ENCODE measurements at places on chromosomes 7 and 10.
A peak's percentile ranks its signal among the peaks of the same experiment; 100 is the strongest.

GRCh38 chr10:8051109-8051821 is 3.2 kb upstream of the GATA3 start:
- no peak for DNase-seq

GRCh38 chr10:50615658-50616057 is 8.1 kb downstream of the SGMS1 start:
- DNase-seq: no peak

GRCh38 chr7:44530990-44531389 is 10.1 kb downstream of the NPC1L1 start:
- no peak for DNase-seq

- no peak for DNase-seq
These were observed 33.2 kb downstream of the ABCC2 start for GRCh38 chr10:99815621-99816020.

GRCh38 chr10:77230194-77230593 is 407.4 kb downstream of the KCNMA1 start:
- no peak for DNase-seq

DNA sequence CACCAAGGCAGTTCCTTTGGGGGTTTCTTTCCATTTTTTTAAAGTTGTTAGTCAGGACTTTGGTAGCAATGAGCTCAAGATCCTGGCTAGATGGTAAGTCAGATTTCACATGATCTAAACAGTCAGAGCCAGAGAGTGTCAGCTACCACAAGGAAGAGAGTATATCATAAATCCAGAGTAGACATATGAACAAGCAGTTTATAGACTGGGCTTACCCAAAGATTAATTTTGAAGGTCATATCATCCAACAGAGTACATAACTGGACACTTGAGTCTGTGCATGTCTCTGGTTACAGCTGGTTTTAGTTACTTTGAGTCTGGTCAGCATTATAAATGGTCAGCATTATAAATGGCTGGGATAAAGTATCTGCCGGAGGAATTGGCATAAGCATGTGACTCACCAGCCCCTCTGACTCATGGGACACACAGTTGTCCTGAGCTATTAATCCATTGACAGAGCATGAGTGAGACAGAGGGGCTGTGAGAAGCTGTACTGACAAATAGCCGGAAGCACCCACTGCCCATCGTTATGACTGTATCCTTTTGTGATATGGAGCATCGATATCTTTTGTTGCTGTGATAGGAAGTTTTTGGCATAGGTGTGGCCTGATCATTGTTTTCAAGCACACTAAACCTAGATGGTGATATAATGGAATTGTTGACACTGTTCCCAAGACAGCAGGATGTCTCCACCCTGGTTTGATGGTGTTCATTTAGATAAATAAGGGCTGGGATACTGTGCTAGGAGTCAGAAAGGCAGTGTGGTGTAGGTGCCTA is 19.3 kb downstream of the PPP1R3C start:
- no peak for DNase-seq

DNA sequence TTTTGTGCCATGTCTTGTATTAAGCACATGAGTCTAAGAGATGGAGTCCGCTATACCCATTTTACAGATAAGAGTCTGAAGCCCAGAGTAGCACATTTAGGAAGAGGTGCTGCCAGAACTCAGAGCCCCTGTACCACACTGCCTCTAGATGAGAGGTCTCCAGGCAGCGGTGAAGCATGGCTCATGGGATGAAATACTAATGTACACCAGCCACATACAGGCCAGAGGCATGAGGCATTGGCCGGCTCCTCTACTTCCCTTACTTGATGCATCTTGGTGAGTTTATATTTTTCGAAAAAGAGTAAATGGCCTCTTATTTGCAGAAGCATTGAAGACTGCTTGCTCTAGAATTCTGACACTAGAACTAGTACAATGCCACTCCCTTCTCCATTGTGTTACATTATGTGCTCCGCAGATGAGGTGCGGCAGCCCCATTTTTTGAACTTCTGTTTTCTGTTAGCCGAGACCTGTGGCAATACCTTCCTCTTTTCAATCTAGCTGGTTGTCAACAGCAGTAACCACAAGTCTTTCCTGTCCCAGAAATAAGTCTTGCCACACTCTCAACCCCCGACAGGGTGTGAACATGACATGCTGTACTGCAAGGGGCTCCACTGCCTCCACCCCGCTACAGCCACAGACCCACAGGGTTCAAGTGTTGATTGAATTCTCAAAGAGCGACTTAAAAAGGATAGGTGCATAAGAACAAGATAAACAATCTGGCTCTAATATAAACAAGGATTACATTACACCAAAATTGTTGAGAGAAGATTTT is 145.3 kb downstream of the CELF2 start:
- peak; percentile 62 for DNase-seq

- DNase-seq: no peak
These were observed 56.9 kb upstream of the PPP2R2D start for GRCh38 chr10:131843881-131844284.

GRCh38 chr7:44062180-44062902 is 3.0 kb downstream of the PGAM2 start:
- no peak for DNase-seq

DNA sequence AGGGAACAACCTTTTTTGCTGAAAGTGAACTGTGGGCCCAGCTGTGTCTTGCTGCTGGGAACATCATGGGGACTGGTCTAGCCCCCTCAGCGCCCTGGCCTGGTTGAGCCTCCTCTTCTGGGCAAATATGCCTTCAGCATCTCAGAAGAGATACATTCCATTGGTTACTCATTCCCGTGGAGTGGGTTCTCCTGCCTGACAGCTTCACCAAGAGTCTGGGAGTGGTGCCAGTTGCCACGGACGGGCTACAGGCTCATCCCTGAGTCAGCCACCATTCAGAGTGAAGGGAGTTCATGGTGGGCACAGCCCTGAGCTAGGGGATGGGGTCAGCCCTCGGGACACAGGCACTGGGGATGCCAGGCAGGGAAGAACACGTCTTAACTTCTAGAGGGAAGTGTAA is 81.9 kb downstream of the RAMP3 start:
- DNase-seq: no peak

DNA sequence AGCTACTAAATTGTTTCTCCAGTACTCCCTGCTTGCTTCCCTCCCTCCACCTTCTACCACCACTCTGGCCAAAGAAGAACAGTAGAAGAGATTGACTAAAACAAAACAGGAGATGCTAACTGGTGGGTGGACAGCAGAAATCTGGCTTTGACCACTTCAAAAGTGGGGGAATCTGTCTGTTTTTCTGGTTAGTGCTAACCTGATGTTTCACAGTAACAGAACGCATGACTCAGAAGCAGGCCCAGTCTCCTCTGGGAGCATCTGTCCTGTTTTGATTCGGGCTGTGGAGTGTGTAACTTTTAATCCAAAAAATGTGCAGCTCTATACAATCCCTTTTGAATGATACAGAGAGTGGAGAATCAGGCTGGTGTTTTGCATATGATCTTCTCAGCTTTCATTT is 32.7 kb upstream of the ZNF438 start:
- no peak for DNase-seq

GRCh38 chr10:122997864-122998263 is 10.7 kb downstream of the IKZF5 start:
- DNase-seq: no peak

DNA sequence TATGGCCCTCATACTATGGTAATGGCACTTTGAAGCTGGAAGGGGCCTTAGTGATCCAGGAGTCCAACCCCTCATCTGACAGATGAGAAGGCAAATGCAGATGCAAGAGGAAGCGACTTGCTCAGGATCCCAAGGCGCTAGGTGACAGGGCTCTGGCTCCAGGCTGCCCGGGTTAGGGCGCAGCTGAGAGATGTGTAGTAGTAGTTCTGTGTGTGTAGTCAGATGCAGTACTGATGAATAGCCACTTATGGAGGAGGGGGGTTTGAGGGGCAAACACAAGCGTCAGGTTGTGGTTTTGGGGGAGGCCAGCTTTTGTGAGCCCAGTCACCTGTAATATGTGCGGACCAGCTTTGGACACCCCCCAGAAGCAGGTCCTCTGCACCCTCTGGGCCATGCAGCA is 4.8 kb downstream of the ADRA2A start:
- no peak for DNase-seq

DNA sequence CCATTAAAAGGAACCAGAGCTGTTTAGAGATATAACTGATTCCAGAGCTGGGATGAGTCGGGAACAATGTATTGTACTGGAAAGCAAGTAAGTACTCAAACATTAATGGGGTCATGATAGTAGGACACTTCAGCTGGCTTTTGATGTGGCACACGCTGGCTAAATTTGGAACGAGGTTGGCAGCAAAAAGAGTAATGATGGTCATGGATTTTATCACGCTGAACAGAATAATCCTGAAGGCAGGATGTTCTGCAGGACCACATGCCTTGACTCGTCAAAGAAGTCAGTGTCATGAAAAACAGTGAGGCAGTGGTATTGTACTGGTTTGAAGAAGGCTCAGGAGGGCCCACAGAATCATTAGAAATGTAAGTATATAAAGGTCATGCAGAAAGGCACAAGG is 220.3 kb downstream of the SNX13 start:
- no peak for DNase-seq

- no peak for DNase-seq
These were observed 79.6 kb downstream of the TNS3 start for GRCh38 chr7:47502240-47502877.

GRCh38 chr10:121772406-121772805 is 155.4 kb downstream of the ATE1 start:
- no peak for DNase-seq

DNA sequence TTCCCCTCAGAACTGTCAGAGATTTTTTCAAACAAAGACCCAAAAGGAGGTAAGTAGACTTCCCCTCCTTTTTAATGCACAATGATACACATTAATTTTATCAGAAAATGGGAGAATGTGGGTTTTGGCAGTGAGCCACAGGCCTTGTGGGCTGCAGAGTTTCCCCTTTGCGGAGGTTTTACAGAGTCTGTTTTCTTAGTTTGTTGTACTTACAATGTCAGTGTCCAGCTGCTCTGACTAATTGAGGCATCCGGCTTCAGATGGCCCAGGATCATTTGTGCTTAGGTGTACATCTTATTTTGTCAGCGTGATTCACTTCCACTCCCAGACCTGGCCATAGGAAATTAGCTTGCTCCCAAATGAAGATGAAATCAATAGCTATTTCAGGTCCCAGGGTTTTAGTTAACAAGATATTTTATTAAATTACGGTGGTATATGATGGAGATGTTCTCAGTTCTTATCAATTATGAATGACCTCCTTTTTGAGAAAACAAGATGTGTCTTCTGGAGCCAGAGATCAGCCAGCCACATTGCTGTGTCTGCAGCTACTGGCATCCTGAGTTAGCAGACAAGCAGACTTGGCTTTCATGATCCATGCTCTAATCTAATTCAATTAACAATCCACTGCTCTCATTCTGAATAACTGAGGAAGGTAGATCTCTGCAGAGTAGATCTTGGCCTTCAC is 1086.6 kb upstream of the SORCS1 start:
- DNase-seq: no peak

GRCh38 chr7:44188480-44189225 is 586 bp downstream of the GCK start:
- DNase-seq: no peak

DNA sequence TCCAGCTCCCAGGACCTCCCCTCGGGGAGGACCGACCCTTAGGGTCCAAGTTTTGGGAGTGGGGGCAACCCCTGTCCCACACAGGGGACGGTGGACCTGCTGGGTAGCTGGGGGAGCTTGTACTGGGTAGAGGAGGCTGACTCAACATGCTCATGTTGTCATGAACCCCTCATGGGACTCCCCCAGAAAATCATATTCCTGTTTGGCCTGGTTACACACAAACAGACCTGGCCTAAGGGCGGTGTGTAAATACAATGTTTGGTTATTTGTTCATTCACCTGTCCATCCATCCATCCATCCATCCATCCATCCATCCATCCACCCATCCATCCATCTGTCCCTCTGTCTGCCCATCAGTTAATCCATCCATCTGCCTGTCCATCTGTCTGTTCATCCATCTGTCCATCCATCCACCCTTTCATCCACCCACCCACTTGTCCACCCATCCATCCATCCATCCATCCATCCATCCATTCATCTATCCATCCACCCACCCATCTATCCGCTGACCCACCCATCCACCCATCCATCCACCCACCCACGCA is 92.9 kb downstream of the DNAJB6 start:
- no peak for DNase-seq

GRCh38 chr7:91504919-91505318 is 240.7 kb downstream of the FZD1 start:
- DNase-seq: no peak

DNA sequence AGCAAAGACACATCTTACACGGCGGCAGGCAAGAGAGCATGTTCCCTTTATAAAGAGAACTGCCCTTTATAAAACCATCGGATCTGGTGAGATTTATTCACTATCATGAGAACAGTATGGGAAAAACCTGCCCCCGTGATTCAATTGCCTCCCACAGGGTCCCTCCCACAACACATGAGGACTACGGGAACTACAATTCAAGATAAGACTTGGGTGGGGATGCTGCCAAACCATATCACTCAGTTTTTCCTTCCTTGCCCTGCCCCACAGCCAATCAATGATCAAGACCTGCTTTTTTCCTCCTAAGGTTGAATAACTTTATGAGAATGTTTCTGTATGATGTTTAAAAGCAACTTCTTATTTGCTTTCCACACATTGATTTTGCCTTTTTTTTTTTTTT is 3.1 kb upstream of the PTPRE start:
- no peak for DNase-seq

DNA sequence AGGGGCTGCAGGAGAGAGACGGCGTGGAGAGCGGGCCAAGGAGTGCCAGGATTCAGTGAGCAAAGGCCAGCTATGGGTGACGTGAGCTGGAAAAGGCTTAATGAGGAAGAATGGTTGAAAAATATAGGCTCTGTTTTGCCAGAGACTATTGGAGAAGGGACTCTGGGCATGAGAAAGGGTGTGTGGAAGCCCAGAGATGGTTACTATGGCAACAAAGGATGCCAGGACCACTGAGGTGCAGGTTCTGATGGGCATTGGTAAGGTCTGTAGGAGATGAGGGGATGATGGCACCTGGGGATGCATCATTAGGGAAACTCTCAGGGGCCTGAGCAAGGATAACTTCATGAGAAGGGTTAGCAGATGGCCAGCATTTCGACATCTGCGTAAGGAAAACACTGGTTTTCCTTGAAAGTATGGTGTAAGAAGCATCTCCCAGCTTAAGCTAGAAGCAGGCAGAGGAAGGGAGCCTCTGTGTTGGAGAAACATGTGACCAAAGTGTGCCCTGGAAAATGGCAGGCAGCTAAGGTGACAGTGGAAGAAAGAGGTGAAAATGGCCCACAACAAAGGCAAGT is 21.6 kb upstream of the FAM180A start:
- no peak for DNase-seq

Measured in activated CD4-positive, CD25-positive, alpha-beta regulatory T cell (primary cell).